ENCODE measurements at places on chromosomes 13 and 19. TPM values are rescaled to one million over a fixed set of nuclear protein-coding genes. Genes with fewer than 3 reads are reported as not detected.

The PTGIR gene
- total RNA-seq = 3.1 TPM

The ZNF439 gene
- total RNA-seq = 4.7 TPM

The LRFN3 gene
- 0.52 TPM for total RNA-seq

The SYCN gene
- total RNA-seq = not detected

The NDUFS7 gene
- 43.3 TPM for total RNA-seq

The CLEC17A gene
- 0.52 TPM for total RNA-seq

The FCHO1 gene
- total RNA-seq = 1.0 TPM

The ARHGEF18 gene
- total RNA-seq = 12.0 TPM

The BORA gene
- total RNA-seq = 2.6 TPM

The PGLYRP2 gene
- total RNA-seq = not detected

The MBD3L3 gene
- total RNA-seq = not detected

The HCN2 gene
- total RNA-seq = not detected

The SPRED3 gene
- total RNA-seq = not detected

The KLK14 gene
- not detected for total RNA-seq

The HCST gene
- total RNA-seq = 1.6 TPM

The IGFL1 gene
- not detected for total RNA-seq

The DOCK9 gene
- 86.6 TPM for total RNA-seq

The C5AR1 gene
- 1.0 TPM for total RNA-seq

The KLK8 gene
- total RNA-seq = not detected

The RPS15 gene
- 354 TPM for total RNA-seq

The LILRA1 gene
- not detected for total RNA-seq

The ZNF441 gene
- 5.2 TPM for total RNA-seq

The ZNF491 gene
- total RNA-seq = 7.8 TPM

The SARS2 gene
- 11.5 TPM for total RNA-seq

The CEACAM20 gene
- total RNA-seq = not detected

The ZNF675 gene
- total RNA-seq = 5.2 TPM

The FBXO27 gene
- 1.0 TPM for total RNA-seq

The SLITRK5 gene
- 2.6 TPM for total RNA-seq

The MCF2L gene
- total RNA-seq = 18.3 TPM

The TMEM221 gene
- total RNA-seq = 0.52 TPM

The GPR18 gene
- total RNA-seq = under 0.01 TPM

The PTOV1 gene
- total RNA-seq = 63.7 TPM

The SULT2A1 gene
- not detected for total RNA-seq

The ADPRHL1 gene
- total RNA-seq = 124 TPM

The ANGPTL8 gene
- 3.1 TPM for total RNA-seq

The ZNF568 gene
- total RNA-seq = 23.0 TPM

The CNFN gene
- total RNA-seq = not detected

The LATS2 gene
- 8.9 TPM for total RNA-seq

The SUGT1 gene
- 30.3 TPM for total RNA-seq

The PTH2 gene
- total RNA-seq = not detected

The MBD3L2 gene
- total RNA-seq = not detected

The IGSF23 gene
- not detected for total RNA-seq

The ZNF93 gene
- total RNA-seq = 7.3 TPM

The ZNF497 gene
- total RNA-seq = 2.1 TPM

The HSD11B1L gene
- total RNA-seq = 4.7 TPM

The C19orf38 gene
- 4.2 TPM for total RNA-seq

The ONECUT3 gene
- not detected for total RNA-seq

The HIPK4 gene
- not detected for total RNA-seq

The POU2F2 gene
- 0.52 TPM for total RNA-seq

Data from skeletal muscle tissue (tissue), 5 donors.